Right kidney (tissue), 9 donors: ENCODE measurements at places on chromosomes 5 and 9.

- DNase-seq: no peak
Measured at GRCh38 chr5:138385660-138386059, 33.2 kb downstream of the KDM3B start.

DNA sequence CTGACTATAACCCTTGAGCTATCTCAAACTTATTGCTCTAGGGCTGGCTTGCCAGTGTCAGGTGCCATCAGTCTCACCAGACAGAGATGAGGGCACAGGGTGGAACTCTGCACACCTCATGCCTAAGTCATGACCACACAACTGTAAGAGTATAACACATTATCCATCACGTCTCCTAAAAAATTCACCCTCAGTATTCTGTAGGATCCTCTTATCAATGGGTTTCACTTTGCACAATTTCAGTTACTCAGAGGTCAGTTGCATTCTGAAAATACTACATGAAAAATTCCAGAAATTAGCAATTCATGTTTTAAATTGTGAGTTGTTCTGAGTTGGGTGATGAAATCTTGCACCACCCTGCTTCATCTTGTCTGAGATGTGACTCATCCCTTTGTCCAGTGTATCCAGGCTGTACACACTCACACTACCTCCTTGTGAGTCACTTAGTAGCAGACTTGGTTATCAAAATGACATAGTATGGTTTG lies 690.9 kb upstream of the CDH18 start:
- no peak for DNase-seq

- DNase-seq: no peak
Measured at GRCh38 chr5:67672636-67673035, 476.0 kb upstream of the CD180 start.

DNA sequence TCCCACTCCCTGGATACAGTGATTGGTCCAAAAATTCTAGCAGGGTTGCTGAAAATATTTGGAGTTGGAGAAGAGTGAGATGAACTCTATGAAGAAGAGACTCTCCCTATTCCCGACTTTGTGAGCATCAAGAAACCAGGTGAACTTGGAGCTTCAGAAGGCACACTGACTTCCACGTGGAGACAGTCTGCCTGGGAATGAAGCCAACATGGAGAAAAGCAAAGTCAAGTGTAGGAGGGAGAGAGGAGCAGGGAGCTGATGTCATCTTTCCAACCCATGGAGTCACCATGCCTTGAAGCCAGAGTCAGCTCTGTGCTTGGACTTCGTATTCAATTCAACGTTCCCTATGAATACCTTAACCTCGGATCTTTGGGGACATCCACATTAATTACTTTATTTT lies 125.1 kb downstream of the NPR3 start:
- DNase-seq: no peak

DNA sequence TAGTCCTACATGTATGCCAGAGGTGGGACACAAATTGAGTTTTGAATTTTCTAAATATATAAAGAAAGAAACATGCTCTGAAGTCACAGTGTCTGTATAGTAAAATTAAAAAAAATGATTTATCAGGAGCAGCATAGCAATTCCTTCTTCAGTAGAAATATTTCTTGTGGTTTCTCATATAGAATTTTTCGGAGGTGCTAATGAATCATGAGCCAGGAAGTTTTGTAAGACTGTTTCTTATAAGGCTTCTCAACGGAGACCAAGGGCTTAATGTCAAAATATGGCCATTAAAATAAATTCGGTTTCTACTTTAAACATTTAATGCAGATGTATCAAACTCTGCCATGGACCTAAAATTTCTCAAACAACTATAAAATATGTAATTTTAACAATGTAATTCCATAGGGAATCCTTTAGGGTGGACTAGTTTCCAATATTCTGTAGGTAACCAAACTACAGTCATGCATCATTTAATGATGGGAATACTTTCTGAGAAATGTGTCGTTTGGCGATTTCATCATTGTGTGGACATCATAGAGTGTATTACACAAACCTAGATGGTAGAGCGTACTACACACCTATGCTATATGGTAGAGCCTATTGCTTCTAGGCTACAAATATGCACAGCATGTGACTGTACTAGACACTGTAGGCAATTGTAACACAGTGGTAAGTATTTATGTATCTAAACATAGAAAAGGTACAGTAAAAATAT lies 66.3 kb downstream of the ANKRD55 start:
- DNase-seq: no peak

DNA sequence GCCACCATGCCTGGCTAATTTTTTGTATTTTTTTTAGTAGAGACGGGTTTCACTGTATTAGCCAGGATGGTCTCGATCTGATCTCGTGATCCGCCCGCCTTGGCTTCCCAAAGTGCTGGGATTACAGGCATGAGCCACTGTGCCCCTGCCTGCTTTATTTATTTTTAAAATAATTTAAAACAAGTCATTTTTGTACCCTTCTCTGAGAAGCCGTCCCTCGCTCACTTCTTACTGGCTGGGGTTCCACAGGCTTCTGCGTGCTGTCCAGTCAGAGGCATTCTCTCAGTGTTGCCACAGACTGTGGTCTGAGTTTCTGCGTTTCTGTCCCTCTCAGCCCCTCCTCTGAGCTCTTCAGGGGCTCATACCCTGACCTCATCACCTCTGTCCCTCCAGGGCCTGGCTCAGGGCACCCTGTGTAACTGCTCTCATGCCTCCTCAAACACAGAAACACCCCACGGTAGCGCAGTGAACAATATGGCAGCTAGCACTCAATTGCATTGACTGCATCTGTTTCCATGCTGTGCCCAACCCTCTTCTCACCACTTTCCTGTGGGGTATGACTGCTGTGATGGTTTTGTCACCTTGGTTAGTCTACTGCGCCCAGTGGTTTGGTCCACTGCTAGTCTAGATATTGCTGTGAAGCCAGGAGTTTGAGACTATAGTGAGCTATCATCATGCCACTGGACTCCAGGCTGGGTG lies 44.3 kb upstream of the SH3PXD2B start:
- DNase-seq: no peak

DNA sequence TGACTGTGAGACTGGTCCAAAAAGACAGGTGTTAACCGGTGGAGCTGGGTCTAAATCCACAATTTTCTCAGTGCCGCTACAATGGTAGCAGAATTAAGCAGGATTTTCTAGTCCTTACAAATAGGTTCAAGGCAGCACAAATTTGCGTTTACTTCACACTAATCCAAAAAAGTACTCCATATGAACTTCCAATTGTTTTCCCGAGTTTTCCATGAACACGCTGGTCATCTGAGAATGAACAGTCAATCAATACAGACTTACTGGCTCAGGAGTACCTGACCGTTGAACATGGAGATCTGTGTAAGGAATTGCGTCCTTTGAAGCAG lies 709 bp downstream of the SLC35D2 start:
- no peak for DNase-seq

GRCh38 chr5:19928562-19929421 lies 59.2 kb downstream of the CDH18 start:
- DNase-seq: no peak

- DNase-seq: no peak
Measured at GRCh38 chr5:95600557-95600956, 19.3 kb upstream of the GPR150 start.

- DNase-seq: no peak
Measured at GRCh38 chr5:177985430-177986040, 10.5 kb downstream of the PROP1 start.

DNA sequence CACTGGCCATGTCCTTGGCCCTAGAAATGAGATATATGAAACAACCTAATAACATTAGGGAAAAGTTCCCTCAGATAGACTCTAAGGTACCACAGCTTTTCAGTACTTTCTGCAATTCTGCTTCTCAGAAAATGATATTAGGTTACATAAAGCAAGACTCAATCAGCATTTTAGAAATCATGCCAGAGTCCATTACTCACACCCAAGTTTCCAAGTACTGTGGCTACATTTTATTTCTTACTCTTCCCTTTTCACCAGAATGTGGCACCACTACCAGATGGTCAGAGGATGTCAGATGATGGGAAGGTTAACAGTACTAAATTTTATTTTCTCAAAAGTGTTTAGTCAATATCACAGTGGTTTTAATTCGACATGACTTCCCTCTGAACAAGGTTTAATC lies 217.2 kb downstream of the MLLT3 start:
- no peak for DNase-seq

- no peak for DNase-seq
Measured at GRCh38 chr9:114394523-114395333, 6.9 kb upstream of the AKNA start.

- DNase-seq: no peak
Measured at GRCh38 chr5:56698463-56699381, 116.6 kb upstream of the MAP3K1 start.

DNA sequence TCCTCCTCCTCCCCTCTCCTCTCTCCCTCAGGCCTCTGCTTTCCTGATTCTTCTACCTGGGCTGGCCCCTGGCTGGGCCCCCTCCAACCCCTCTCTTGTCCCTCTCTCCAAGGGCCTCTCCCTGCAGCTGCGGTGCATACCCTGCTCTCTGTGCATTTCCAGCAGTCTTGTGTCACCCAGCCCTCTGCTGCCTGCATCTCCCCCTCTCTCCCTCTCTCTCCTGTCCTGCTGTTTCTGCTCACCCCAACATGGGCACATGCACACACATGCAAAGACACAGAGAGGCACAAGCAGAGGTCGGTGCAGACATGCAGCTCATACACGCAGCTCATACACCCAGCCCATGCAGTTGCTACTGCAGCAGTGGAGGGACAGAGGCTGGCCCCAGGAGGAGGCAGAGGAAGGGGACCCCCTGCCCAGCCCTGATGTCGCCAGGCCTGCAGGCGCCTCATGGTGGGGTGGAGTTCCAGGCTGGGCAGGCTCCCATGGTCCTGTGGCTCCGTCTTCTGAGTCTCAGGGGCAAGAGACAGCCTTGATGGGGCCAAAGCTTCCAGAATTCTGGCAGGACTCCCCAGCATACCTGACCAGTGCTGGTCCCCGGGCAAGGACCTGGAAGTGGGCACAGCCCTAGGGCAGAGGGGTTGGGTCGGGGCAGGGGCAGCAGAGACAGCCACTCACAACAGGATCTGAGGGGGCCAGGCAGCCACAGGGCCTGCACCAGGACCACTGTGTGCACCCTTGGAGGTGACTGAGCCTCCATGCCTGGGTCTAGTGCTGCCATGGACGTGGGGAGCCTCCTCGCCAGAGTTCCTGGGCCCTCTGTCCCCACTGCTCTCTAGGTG lies 216.9 kb downstream of the C9orf50 start:
- no peak for DNase-seq
